ENCODE measurements at places on chromosomes 4 and X.

DNA sequence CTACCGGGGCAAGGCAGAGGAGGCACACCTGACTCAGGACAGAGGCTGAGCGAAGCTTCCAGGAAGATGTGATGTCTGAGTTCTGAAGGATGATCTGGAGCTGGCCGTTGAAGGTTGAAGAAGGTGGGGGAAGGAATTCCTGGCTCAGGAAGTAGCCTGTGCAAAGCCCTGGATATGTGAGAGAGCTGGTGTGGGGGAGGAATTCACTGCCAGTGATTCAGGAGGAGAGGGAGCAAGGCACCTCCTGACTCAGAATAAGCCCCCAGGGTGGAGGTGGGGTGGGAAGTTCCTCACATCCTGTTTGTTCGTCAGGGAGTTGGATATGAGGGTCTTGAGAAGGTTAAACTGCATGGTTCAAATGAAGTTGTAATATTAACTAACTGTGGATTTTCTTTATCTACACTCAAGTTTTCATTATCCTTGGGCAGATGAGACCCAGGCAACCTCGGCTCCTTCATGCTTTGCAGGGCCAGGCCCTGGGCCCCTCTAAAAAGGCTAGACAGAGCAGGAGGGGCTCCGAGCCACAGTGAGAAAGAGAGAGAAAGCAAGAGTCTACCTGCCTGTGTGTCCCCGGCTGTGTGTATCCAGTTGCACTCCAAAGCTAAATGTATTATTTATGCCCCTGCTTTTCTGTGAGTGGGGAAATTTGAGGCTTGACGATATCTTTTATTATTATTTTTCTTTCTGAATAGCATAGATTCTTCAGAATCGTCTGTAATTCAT is 7.1 kb downstream of the NHSL2 start:
- no peak for DNase-seq

- DNase-seq, result no peak
These were observed 255.3 kb downstream of the RAPGEF2 start for GRCh38 chr4:159358226-159358625.

GRCh38 chr4:47533689-47534347 is 48.7 kb downstream of the ATP10D start:
- DNase-seq, result no peak

GRCh38 chr4:74109116-74109869 is 10.3 kb upstream of the CXCL2 start:
- DNase-seq, result peak; percentile 42

DNA sequence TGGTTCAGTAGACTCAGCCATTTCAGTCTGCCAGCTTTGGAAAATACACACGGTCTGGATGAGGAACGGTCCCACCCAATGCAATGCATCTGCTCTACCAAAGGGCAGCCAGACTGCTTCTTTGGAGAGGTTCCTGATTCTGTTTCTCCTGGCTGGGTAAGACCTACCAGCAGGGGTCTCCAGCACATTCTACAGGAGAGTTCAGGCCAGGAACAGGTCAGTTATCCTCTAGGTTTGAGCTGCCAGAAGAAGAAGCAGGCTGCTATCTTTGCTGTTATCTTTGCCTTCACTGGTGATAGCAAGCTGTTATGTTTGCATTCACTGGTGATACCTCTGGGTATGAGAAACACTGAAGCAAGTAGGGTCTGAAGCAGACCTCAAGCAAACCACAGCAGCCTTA is 45.5 kb upstream of the PBDC1 start:
- peak; percentile 11 for DNase-seq

- no peak for DNase-seq
These were observed 1381.5 kb upstream of the ADGRL3 start for GRCh38 chr4:59818656-59819055.

GRCh38 chr4:164012396-164013027 is 518.0 kb downstream of the TMA16 start:
- DNase-seq, result no peak

DNA sequence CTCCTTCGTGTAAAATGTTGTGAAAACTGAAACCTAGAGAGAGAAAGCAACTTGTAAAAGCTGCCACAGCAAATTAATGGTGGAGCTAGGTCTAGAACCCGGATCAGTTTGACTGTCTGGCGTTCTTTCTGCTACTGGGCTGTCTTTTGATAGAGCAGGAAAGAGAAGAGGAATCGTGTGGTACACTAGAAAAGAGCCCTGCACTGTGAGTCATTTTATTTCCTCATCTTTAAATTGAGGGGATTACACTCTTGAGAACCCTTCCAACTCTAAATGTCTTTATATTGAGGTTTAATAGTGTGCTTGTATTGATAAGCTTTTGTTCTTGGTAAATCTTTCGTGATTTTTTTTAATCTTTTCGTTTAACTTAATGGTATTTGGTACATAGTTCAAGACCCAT is 4.3 kb downstream of the WDR44 start:
- DNase-seq, result no peak

- DNase-seq, result no peak
These were observed 351.6 kb downstream of the NLGN4X start for GRCh38 chrX:5876984-5877596.

DNA sequence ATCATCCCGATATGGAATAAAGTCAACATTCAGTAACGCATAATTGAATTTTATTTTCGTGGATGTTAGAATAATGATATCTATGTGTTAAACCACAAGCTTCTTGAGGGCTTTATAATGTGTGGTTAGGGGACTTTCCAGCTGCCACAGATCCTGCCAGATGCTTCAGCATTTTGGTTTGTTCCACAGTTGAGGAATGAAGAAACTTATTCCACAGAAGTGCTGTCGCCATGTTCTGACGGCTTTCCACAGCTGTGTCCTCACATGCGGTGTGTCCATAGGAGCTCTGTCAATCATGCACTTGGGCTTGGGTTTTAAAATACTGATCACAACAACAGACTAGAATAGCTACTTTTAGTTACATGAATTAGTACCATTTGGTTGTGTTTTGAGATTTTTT is 411.9 kb downstream of the TRIML1 start:
- DNase-seq, result no peak

All from mucosa of descending colon (tissue), 3 donors.